ENCODE measurements at places on chromosomes 7 and 10.

DNA sequence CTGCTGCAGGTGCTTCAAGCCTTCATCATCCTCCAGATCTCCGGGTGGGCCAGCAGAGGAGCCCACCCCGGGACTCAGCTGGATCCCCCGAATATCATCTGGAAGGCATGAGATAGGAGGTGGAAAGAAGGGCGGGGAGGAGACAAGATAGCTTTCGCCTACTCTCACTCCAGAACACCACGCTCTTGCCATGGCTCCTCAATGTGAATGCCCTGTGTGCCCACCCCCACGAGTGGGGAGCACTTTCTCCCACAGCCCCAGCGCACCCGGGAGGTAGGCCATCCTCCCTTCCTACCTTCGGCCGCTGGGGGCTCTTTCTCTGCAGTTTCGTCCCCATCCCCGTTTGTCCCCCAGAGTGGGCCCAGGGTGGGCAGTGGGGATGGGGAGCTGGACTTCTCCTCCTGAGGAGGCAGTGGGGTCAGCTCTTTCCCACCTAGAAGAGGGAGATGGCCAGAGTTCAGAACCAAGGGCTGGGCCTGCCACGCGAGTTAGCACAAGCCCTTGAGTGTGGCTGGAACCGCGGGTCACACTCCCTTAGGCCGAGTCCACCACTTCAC lies 8.9 kb downstream of the GIGYF1 start:
- DNase-seq, result no peak

DNA sequence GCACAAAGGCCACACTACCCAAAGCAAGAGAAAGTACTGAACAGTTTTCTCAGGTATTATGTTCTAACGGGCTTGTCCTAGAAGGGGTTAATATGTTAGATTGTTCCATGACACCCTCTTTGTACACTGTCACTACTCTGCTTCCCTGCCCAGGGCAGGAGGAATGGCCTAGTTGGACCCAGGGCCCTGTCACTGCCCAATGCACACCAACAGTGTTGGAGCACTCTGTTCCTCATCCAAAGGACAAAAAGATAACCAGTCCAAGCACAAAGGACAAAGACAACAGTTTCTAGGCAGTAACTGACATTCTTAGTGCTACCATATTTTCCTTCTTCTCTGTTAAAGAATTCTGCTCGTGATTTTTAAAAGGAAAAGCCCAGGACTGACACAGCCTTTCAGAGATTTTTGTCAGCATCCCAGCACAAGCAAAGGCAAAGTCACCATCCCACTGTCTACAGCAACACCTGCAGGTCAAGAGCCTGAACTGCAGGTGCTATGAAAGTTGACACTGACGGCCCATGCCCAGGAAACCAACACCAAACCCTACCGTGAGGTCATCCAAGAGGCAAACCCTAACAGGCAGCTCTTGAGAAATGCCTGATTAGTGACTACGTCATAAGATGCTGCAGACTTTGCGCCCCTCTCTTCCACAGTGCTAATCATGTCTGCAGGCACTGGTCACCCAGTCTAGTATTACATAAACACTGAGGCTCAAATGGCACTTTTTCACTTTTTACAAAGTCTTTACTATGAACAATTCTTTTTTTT lies 13.2 kb downstream of the NUDCD3 start:
- DNase-seq, result peak; percentile 26

DNA sequence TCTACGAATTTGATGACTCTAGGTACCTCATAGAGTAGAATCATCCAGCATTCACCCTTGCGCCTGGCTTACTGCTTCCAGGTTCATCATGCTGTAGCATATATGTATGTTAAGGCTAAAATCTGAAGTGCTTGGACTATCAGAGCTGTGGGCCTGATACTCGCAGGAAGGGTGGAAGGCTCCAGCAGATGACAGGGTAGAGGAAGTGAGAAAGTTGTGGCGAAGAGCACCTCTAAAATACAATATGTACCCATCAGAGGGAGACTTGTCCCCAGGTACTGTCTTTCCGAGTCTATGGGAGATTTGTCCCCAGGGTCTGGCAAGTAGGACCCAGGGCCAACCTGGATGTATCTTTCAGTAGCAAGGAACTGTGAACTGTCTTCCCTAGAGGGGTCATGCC lies 48.1 kb upstream of the PLEKHA1 start:
- DNase-seq, result no peak

- no peak for DNase-seq
Measured at GRCh38 chr7:103929901-103930311, 59.6 kb downstream of the RELN start.

DNA sequence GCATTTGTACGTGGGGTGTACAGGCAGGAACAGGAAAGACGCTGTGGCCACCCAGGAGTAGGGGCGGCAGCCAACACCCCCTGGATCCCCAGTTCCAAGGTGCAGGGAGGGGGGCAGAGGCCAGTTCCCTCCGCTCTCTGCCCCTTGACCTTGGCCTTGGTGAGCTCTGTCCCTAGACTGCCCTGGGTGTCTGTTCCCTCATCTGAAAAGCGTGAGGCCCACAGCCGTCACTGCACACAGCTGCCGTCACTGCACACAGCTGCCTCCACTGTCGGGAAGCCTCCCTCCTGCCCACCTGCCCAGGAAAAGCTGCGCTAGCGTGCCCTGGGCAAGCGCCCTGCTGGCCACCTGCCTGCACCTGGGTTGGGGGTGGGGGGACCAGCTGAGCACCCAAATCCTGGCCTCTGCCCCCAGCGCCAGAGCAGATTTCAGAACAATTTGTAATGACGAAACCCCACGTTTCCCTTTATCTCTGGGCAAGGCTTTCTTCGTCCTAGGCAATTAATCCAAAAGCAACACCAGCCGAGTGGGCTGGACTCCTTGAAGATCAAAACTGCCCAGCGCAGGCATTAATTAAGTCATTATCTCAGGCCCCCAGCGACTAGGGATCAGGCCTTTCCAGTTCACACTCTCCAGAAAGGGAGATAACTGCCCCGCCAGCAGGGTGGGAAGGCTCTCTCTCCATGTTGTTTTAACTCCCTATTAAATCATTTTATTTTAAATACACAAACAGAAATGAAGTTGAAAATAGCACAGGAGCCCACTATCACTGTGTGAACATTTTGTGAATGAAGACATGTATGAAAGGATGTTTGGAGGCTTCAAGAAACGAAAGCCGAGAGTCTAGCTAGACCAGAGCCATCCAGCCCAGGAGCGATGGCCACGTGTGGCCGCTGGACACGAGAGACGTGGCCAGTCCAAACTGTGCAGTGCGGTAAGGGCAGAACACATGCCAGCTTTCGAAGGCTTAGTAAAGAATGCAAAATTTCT lies 4.0 kb upstream of the PDGFA start:
- no peak for DNase-seq

GRCh38 chr10:68171539-68172080 lies 60.3 kb downstream of the ATOH7 start:
- DNase-seq, result no peak

DNA sequence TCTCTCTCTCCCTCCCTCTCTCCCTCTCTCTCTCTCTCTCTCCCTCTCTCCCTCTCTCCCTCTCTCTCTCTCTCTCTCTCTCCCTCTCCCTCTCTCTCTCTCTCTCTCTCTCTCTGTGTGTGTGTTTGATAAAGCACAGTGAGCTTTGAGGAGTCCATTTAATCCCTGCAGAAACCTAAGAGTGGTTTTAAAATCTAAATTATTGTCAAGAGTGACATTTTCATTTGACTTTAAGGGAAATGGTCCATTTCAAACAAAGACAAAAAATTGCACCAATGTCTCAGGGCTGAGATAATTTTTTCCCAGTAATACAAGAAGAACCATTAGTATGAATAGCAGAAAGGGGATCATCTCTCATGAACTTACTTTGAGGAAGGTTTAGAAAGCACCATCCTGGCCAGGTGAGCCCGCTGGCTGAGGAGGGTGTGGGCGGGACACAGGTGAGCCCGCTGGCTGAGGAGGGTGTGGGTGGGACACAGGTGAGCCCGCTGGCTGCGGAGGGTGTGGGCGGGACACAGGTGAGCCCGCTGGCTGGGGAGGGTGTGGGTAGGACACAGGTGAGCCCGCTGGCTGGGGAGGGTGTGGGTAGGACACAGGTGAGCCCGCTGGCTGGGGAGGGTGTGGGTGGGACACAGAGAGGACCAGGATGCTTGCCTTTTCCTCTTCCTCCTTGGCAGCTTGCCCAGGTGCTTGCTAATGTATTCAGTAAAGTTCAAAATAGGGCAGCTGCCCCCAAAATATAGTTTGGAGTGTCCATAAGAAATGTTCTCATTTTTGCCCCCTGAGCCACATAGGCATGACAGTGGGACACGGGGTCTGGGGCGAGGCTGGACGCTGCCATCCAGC lies 125.0 kb downstream of the DNAJB6 start:
- no peak for DNase-seq

- no peak for DNase-seq
Measured at GRCh38 chr10:77310288-77310840, 327.2 kb downstream of the KCNMA1 start.

DNA sequence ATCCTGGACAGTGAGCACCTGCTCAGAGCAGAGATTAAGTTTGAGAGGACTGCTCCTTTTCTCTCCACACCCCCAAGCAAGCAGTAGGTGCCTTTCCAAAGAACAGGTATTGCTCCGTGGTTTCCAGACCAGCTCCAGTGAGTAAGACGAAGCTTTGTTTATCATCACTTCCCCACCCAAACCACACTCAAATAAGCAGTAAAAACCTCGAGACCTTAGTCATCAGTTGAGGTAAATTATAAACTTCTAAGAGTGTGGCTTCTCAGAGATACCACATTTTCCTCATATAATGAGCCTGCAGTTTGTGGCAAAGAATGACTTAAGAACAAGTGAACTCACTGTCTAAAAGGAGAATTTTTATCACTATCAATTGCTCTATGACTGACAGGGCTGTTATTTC lies 50.0 kb upstream of the GRB10 start:
- no peak for DNase-seq

- no peak for DNase-seq
Measured at GRCh38 chr7:1015196-1016121, 28.9 kb upstream of the GPR146 start.

GRCh38 chr7:43104874-43105520 lies 7.5 kb upstream of the HECW1 start:
- DNase-seq, result no peak

GRCh38 chr10:34697351-34698247 lies 117.5 kb downstream of the PARD3 start:
- DNase-seq, result no peak

- DNase-seq, result no peak
Measured at GRCh38 chr10:117007080-117007479, 2.1 kb upstream of the SHTN1 start.

GRCh38 chr7:116236020-116236630 lies 25.8 kb downstream of the TES start:
- DNase-seq, result no peak

DNA sequence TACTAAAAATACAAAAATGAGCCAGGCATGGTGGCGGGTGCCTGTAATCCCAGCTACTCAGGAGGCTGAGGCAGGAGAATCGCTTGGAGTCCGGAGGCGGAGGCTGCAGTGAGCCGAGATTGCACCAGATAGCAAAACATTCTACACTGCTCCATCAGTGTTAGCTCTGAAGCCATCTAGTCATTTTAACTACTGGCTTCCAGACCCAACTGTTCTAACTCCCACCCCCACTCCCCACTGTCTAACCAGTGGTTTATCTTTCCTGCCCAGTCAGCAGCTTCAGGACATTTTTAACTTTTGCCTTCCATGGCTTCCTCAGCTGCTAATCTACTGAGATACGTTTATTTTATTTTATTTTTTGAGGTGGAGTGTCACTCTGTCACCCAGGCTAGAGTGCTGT lies 6.2 kb upstream of the FRAT1 start:
- DNase-seq, result no peak

DNA sequence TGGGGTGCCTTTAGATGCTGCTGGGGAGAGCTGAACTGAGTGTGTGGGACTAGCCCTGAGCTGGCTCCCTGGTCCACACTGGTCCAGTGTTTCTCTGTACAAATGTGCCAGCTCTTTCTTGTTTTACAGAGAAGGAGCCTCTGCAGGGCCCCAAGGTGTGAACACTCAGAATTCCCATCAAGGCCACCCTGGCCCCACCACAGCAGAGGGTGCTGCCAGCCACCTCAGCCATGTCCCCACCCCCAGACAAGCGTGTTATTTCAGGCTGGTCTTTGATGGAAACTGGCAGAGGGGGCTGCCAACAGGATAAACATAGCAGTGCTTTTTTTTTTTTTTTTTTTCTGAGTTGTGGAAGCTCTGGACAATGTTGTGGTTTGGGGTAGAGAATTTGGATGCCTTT lies 68.5 kb upstream of the LRRC18 start:
- DNase-seq, result no peak

DNA sequence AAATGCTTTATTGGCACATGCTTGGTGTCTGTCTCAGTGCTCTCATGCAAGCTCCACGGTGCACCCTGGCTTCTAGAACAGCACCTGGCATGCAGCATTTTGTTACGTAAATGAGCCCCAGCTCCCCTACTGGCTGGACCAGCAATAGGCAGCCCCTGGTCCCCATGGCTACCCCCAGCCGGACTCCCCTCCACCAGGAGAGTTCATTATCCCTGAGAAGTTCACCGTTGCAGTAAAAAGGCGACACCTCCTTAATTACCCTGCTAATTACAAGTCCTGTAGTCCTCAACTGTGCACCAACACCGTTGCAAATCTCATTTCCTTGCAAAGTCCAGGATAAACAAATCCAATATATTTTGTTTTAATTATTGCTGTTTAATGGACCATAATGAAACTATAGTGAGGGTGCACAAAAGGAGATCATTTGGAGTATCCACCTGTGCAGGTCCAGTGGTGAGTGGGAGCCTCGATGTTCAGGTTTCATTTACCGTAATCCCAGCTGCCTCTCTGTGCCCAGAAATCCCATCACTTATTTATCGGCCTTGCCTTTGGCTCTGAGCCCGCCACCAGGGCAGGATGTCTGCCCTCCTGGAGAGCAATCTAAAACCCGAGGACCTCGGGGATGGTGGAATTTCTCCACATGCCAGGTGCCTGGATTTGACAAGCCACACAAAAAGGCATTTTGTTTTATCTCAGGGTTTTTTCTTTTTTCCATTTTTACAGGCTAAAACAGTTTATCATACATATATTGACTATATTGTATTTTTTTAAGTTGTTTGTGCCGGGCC lies 12.8 kb upstream of the DRGX start:
- no peak for DNase-seq

DNA sequence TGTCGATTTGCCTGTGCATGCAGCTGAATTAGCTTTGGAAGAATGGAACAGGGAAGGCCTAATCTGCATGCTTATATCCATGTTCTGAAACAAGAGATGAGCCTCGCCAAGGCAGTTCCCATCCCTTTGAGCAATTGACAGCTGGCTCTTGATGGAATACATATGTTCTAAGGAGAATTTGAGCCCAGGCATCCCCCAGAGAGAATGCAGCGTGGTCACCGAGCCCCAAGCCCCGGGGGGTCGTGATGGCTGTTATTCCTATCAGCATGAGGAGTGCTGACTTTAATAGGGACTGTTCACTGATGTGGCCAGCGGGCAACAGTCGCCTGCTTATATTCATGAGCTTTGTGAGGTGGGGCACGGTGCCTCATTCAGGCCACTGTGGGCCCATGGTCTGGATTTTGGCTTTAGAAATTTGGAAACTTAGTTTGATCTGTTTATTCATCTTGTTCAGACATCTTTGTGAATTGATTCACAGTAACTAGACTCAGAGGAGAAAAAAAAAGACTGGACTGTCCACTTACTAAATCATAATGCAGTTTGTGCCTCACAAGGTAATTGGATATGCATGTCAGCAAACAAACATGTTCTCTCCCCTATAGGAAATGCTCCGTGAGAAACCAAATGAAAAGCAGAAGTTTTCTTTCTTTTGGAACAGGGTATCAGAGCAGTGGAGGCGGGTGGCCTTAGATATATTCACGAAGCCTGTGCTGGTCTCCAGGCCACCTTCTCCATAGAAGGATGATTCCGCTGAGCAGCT lies 204.9 kb downstream of the CCDC3 start:
- DNase-seq, result no peak

- no peak for DNase-seq
Measured at GRCh38 chr7:3861386-3861785, 560.3 kb downstream of the SDK1 start.

Measured in fibroblast of skin of left biceps (primary cell).